Trophoblast cell (in vitro differentiated cells and primary cell): ENCODE measurements at places on chromosomes 2 and 18.

DNA sequence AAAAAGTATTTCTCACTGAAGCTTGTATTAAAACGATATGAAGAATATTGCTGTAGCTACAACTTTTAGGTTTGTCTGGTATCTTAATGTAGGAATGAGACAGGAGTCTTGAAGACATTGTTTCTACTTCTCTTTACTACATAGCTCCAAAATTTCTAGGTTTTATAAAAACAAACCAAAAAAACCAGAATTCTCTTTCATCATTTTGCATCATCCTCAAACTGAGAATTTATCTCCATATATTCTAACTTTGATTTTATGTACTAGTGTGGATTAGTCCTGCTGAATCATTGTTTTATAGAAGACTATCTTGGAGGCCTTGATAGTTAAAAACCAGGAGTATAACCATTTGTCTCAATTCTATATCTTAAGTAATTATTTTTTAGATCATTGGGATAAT lies 100.2 kb downstream of the ICA1L start:
- H3K27me3 ChIP-seq: no peaks in the 10 kb centered on the region
- DNase-seq: no peak
- H3K4me3 ChIP-seq: no peak overlapping the region
- no peaks in the 10 kb centered on the region for H3K4me1 ChIP-seq
- H3K27ac ChIP-seq: no peak overlapping the region

GRCh38 chr2:7627583-7627982 lies 710.4 kb downstream of the RNF144A start:
- H3K27ac ChIP-seq: no peak overlapping the region
- no peaks in the 10 kb centered on the region for H3K27me3 ChIP-seq
- H3K36me3 ChIP-seq: no peaks in the 10 kb centered on the region
- DNase-seq: no peak

- no peaks in the 10 kb centered on the region for H3K4me1 ChIP-seq
- no peaks in the 10 kb centered on the region for H3K36me3 ChIP-seq
- H3K27ac ChIP-seq: no peak overlapping the region
- no peaks in the 10 kb centered on the region for H3K27me3 ChIP-seq
These were observed 215.1 kb upstream of the POU3F3 start for GRCh38 chr2:104638859-104639202.

- no peaks in the 10 kb centered on the region for H3K4me1 ChIP-seq
- H3K27ac ChIP-seq: no peak overlapping the region
- H3K27me3 ChIP-seq: no peaks in the 10 kb centered on the region
- DNase-seq: no peak
These were observed 30.4 kb downstream of the ODC1 start for GRCh38 chr2:10417551-10418335.

DNA sequence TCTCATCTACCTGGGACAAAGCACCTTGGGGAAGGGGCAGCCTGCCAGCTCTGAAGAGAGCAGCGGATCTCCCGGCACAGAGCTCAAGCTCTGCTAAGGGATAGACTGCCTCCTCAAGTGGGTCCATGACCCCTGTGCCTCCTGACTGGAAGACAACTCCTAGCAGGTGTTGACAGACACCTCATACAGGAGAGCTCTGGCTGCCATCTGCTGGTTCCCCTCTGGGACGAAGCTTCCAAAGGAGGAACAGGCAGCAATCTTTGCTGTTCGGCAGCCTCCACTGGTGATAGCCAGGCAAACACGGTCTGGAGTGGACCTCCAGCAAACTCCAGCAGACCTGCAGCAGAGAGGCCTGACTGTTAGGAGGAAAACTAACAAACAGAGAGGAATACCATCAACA lies 549.9 kb upstream of the LRATD1 start:
- no peak overlapping the region for H3K27ac ChIP-seq
- H3K4me1 ChIP-seq: no peaks in the 10 kb centered on the region
- DNase-seq: no peak
- H3K36me3 ChIP-seq: no peaks in the 10 kb centered on the region

GRCh38 chr2:216201692-216202306 lies 92.7 kb downstream of the XRCC5 start:
- no peak overlapping the region for H3K4me3 ChIP-seq
- H3K27me3 ChIP-seq: no peaks in the 10 kb centered on the region
- no peaks in the 10 kb centered on the region for H3K4me1 ChIP-seq
- H3K27ac ChIP-seq: no peak overlapping the region
- no peak for DNase-seq

GRCh38 chr2:186457908-186458307 lies 28.2 kb upstream of the ZC3H15 start:
- H3K4me3 ChIP-seq: no peak overlapping the region
- H3K4me1 ChIP-seq: no peaks in the 10 kb centered on the region
- DNase-seq: no peak

GRCh38 chr18:51107082-51107481 lies 77.1 kb downstream of the SMAD4 start:
- H3K4me3 ChIP-seq: no peak overlapping the region
- no peak overlapping the region for H3K27ac ChIP-seq
- no peaks in the 10 kb centered on the region for H3K36me3 ChIP-seq
- no peaks in the 10 kb centered on the region for H3K27me3 ChIP-seq
- no peaks in the 10 kb centered on the region for H3K4me1 ChIP-seq
- DNase-seq: no peak

DNA sequence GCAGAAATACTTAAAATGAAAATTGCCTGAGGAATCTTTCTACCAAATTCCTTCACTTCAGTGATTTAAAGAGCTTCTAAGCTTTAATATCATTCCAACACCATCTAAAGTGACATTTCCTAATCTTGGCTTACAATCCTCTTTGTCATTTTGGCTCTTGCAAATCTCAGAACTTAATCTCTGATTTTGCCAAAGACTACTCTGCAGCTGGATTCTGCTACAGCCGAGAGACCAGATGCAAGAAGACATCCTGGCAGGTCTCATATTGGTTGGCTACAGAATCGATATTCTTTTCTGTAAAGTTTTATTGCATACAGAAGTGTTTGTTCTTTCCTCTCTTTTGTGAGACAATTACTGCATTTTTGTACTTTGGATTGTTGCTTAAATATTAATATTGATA lies 716.5 kb upstream of the LRATD1 start:
- H3K4me3 ChIP-seq: no peak overlapping the region
- H3K36me3 ChIP-seq: no peaks in the 10 kb centered on the region
- no peak for DNase-seq
- H3K4me1 ChIP-seq: no peaks in the 10 kb centered on the region
- no peak overlapping the region for H3K27ac ChIP-seq

DNA sequence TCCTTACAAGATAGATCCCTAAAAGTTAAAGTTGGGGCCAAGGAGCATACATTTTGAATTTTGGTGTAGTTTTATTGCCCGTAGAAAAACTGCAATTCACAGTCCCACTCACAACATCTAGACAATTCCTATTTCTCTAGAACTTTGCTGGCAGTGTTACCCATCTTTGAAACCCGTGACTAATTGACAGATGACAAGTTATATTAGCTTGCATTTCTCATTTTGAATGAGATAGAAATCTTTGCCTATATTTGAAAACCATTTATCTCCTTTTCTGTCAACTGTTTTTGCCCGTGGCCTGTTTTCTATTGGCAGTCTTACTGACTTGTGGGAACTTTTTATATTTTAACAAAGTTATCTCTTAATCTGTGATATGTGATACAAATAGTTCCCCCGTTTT lies 50.0 kb downstream of the OXER1 start:
- H3K36me3 ChIP-seq: peaks cover 2% of the 10 kb centered on the region
- H3K27ac ChIP-seq: no peak overlapping the region
- no peak overlapping the region for H3K4me3 ChIP-seq
- H3K27me3 ChIP-seq: no peaks in the 10 kb centered on the region
- no peaks in the 10 kb centered on the region for H3K4me1 ChIP-seq
- no peak for DNase-seq

GRCh38 chr2:33419581-33420200 lies 56.8 kb upstream of the RASGRP3 start:
- no peaks in the 10 kb centered on the region for H3K36me3 ChIP-seq
- H3K27ac ChIP-seq: no peak overlapping the region
- H3K4me1 ChIP-seq: no peaks in the 10 kb centered on the region

- no peaks in the 10 kb centered on the region for H3K4me1 ChIP-seq
- no peaks in the 10 kb centered on the region for H3K27me3 ChIP-seq
- H3K27ac ChIP-seq: no peak overlapping the region
These were observed 1.8 kb downstream of the AFF3 start for GRCh38 chr2:100140582-100140981.

DNA sequence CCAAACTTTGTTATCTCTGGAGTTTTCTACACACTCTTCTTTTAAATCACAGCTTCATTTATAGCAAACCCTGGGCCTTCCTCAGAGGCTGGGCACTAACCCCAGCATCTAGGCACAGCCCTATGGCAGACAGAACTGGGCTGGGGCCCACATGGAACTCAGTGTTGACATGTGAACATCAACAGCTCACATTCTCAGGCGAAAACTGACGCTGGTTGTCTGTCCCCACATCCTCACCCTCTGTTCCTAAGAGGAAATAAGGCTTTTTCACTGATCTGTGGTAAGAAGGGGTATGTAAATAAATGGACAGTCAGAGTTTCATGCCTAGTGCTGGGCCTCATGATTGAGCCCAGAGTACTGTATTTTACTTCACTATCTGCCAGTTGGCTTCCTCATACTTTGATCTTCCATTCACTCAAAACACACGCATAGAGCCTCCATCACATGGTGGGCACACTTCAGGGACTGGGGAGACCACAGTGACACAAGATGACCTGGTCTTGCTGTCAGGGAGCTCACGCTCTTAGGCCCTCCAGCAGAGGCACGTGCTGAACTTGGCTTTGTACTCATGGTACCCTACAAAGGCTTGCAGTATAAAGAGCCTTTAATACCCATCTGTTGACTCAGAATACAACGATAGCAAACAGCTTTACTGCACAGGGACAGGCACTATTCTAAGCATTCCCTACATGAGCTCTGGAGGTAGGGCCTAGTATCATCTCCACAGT lies 43.0 kb downstream of the EFEMP1 start:
- no peaks in the 10 kb centered on the region for H3K27me3 ChIP-seq
- DNase-seq: no peak
- peaks cover 2% of the 10 kb centered on the region for H3K4me1 ChIP-seq
- no peaks in the 10 kb centered on the region for H3K36me3 ChIP-seq
- H3K4me3 ChIP-seq: no peak overlapping the region

- H3K27me3 ChIP-seq: no peaks in the 10 kb centered on the region
- H3K27ac ChIP-seq: no peak overlapping the region
- H3K4me3 ChIP-seq: no peak overlapping the region
- no peaks in the 10 kb centered on the region for H3K36me3 ChIP-seq
- DNase-seq: no peak
- peaks cover 4% of the 10 kb centered on the region for H3K4me1 ChIP-seq
These were observed 11.8 kb downstream of the CCDC85A start for GRCh38 chr2:56195563-56195962.

DNA sequence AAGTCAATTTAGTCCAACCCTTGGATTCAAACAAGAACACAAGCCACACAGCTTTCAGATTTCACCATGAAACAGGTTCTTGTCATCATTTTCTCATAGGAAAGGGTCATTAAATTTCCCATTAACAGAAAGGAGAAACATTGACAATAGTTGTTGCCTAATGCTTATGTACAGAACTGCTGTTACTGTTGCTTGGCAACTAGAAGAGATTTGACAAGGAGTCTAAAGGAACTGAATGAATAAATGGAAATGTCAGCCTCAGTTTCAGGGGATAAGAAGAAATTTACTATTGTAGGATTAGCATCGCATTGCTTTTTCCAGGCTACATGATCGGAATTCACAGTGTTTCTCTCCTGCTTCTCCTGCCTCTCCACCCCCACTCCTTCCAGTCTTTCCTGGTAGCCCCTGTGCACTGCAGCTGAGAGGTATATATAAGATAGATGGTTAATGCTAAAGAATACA lies 90.3 kb downstream of the SPATS2L start:
- H3K4me1 ChIP-seq: peaks cover 4% of the 10 kb centered on the region
- H3K4me3 ChIP-seq: no peak overlapping the region
- no peaks in the 10 kb centered on the region for H3K27me3 ChIP-seq
- peaks cover 5% of the 10 kb centered on the region for H3K36me3 ChIP-seq
- DNase-seq: no peak
- no peak overlapping the region for H3K27ac ChIP-seq

DNA sequence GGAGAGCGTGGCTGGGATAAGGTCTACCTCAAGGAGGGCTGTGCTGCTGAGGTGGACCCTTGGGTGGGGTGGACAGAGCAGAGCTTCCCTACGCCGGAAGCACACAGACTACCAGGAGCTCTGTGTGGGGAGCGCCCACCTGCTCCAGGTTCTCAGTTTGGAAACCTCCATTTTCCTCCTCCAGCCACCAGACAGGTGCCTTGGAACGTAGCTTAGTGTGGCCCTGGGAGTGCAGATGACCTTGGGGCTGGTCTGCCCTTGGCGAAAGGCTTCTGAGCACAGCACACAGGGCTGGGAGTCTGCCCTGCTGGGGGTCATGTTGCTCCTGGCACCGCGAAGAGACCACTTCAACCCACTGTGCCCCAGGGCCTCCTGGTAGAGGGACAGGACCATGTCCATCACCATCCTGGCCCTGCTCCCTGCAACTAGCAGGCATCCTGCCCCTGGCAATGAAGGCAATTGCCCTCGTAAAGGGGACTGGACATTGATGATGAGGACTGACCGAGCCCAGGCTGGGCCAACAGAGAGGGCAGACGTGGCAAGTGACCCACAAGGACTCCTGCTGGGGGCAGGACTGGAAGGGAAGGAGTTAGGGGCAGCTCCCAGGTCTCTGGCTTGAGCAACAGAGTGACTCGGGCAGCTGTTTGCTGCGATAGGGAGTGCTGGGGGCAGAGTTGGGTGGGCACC lies 214.7 kb downstream of the CYP26B1 start:
- no peaks in the 10 kb centered on the region for H3K36me3 ChIP-seq
- no peaks in the 10 kb centered on the region for H3K27me3 ChIP-seq
- H3K4me3 ChIP-seq: no peak overlapping the region
- no peaks in the 10 kb centered on the region for H3K4me1 ChIP-seq
- no peak overlapping the region for H3K27ac ChIP-seq
- DNase-seq: no peak
